ENCODE measurements at places on chromosomes 5 and 9.

DNA sequence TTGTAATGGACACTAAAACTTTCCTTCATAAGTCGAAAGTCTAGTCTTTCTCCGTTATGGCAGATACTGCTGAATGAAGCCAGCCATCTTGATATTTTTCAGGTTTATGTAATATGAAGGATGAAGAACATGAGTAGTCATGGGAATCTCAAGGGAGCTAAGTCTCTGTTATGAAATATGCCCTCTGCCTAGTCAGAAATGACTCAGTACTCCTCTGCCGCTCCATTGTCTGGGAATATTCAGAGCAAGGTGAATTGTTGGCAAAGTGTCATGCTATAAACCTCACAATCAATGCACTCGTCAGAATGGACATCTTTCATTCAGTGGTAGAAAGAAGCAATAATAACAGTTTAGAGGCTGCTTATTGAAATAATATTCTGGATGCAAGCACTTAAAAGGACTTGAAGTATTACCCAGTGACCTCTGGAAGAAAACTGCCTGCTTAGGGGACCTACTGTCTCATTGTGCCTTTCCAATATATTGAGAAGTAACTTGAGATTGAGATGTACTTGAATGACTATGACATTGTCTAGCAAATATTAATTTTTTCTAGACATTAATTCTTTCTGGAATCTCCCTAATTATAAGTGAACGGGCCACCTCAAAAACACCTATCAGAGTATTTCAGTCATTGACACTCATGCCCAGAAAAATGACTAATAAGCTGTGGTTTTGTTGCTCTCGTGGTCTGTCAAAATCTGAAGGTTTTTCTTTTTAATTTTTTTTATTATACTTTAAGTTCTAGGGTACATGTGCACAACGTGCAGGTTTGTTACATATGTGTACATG lies 1011.5 kb upstream of the ACO1 start:
- peak; percentile 11 for DNase-seq
- H3K36me3 ChIP-seq = no peaks in the 10 kb centered on the region
- no peaks in the 10 kb centered on the region for H3K27me3 ChIP-seq
- H3K4me3 ChIP-seq = no peak overlapping the region
- no peak overlapping the region for H3K27ac ChIP-seq
- no peaks in the 10 kb centered on the region for H3K4me1 ChIP-seq

DNA sequence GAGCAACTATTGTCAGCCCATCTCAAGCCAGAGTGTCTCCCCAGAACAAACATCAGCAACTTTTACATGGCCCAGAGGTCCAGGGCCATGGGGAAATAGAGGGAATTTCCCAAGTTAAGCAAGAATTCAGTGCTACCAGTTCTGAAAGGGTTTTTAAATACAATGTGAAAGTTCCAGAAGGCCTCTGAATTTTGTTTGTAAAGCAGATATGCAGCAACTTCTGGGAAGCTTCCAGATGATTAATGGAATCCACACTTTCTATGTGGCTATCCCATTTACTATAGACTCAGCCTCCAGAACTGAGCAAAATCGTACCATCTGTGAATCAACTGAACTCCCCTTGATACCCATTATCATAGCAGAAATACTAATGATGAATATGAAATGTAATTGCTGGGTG lies 93.8 kb downstream of the FEM1C start:
- H3K27me3 ChIP-seq = no peaks in the 10 kb centered on the region
- H3K4me1 ChIP-seq = peaks cover 13% of the 10 kb centered on the region
- H3K4me3 ChIP-seq = no peak overlapping the region
- no peak for DNase-seq

- no peak overlapping the region for H3K27ac ChIP-seq
- H3K36me3 ChIP-seq = no peaks in the 10 kb centered on the region
- no peak overlapping the region for H3K4me3 ChIP-seq
- H3K4me1 ChIP-seq = peaks cover 3% of the 10 kb centered on the region
- no peak for DNase-seq
These were observed 2.6 kb upstream of the EGFL7 start for GRCh38 chr9:136659861-136660784.

- no peaks in the 10 kb centered on the region for H3K36me3 ChIP-seq
- H3K4me1 ChIP-seq = no peaks in the 10 kb centered on the region
- no peak for DNase-seq
These were observed 387.8 kb downstream of the GADD45G start for GRCh38 chr9:89992326-89993198.

DNA sequence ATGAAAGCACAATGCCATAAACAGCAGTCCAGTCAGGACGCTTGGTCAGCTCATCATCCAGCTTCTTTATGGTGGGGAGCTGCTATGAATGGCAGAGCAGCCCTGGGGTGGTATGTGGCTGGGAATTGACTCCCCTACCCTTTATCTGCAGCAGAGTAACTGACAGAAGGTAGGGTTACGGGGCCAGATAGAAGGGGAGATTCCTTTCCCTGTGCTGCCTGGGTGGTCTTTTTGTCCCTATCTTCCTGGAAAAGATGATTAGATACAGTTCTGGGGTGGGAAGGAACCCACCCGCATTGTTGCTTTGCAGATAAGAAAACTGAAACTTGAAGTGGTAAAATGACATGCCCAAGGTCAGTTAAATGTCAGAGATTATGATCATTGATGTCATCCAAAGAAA lies 405.5 kb downstream of the ARHGEF28 start:
- peaks cover 33% of the 10 kb centered on the region for H3K4me1 ChIP-seq
- no peaks in the 10 kb centered on the region for H3K36me3 ChIP-seq
- no peak for DNase-seq

DNA sequence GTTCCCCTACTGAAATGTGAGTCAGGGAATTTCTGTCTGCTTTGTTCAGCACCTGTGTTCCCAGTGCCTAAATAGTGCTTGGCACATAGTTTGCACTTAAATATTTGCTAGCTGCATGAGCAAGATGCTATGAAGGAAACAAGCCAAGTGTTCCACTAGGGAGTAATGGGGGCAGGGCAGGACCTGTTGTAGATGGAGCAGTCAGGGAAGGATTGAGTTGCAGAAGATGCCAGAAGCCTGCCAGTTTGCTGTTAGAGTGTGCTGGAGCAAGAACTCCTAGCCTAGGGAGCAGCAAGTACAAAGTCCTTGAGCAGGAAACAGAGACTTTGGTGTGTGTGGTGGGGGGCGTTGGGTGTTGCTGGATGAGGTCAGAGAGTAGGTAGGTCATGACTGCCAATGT lies 87.5 kb downstream of the DAB2IP start:
- H3K36me3 ChIP-seq = no peaks in the 10 kb centered on the region
- peaks cover 5% of the 10 kb centered on the region for H3K4me1 ChIP-seq
- H3K4me3 ChIP-seq = no peak overlapping the region
- H3K27me3 ChIP-seq = no peaks in the 10 kb centered on the region
- H3K27ac ChIP-seq = no peak overlapping the region
- no peak for DNase-seq

- no peak for DNase-seq
- H3K36me3 ChIP-seq = no peaks in the 10 kb centered on the region
- H3K4me3 ChIP-seq = no peak overlapping the region
- no peaks in the 10 kb centered on the region for H3K27me3 ChIP-seq
- no peaks in the 10 kb centered on the region for H3K4me1 ChIP-seq
These were observed 39.8 kb upstream of the RASGRF2 start for GRCh38 chr5:80920333-80920732.

DNA sequence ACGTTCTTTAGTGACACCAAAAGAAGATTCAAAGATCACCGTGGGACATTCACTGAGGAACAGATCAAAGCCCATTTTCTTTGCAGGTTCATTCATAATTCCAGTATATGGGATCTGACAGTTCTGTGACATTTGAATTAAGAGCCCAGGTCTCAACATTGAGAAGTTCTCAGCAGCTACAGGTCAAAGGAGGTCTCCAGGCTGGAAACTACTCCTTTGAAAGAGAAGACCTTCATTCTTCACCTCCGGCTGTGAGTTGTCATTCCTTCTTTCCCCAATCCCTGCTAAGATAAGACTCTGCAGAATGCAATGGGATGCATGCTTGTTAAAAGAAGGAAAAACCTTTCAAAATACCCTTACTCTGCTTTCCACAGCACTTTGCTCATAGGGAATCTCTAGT lies 79.0 kb downstream of the COL23A1 start:
- no peak for DNase-seq
- no peaks in the 10 kb centered on the region for H3K4me1 ChIP-seq
- no peaks in the 10 kb centered on the region for H3K36me3 ChIP-seq
- no peak overlapping the region for H3K4me3 ChIP-seq
- H3K27me3 ChIP-seq = peaks cover 77% of the 10 kb centered on the region

- no peaks in the 10 kb centered on the region for H3K36me3 ChIP-seq
- peaks cover 15% of the 10 kb centered on the region for H3K4me1 ChIP-seq
- DNase-seq = no peak
- H3K27ac ChIP-seq = no peak overlapping the region
- no peak overlapping the region for H3K4me3 ChIP-seq
These were observed 276.9 kb downstream of the EFNA5 start for GRCh38 chr5:107393851-107394250.

DNA sequence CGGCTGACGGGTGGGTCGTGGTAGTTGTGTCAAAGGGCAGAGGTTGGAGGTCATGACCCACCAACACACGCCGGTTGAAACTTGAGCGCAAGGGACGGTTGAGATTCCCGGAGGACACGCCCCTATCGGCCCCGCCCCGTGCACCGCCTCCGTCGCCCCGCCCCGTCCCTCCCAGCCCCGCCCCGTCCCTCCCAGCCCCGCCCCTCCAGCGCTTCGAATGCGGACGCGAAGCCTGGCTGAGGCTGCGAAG lies 226 bp upstream of the RANBP17 start:
- H3K27me3 ChIP-seq = no peaks in the 10 kb centered on the region
- H3K4me3 ChIP-seq = peak overlapping the region; percentile 79
- no peak for DNase-seq
- peaks cover 6% of the 10 kb centered on the region for H3K4me1 ChIP-seq
- no peaks in the 10 kb centered on the region for H3K36me3 ChIP-seq
- H3K27ac ChIP-seq = no peak overlapping the region

DNA sequence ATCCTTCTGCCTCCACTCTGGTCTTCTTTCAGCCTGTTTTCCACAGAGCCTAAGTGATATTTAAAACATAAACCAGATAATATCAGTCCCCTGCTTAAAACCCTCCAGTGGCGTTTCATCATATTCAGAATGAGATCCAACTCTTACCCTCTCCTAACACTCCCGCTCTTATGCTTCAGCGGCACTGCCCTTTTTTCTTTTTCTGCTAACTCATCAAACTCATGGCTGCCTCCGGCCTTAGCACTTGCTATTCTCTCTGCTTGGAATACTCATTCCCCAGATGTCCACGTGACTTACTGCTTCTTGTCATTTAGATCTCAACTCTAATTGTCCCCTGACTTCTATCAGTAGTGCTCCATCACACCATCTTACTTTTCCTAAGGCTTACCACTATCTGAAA lies 73.6 kb downstream of the PIP5K1B start:
- H3K4me1 ChIP-seq = peaks cover 18% of the 10 kb centered on the region
- no peaks in the 10 kb centered on the region for H3K36me3 ChIP-seq
- DNase-seq = no peak
- H3K27ac ChIP-seq = no peak overlapping the region
- no peak overlapping the region for H3K4me3 ChIP-seq

DNA sequence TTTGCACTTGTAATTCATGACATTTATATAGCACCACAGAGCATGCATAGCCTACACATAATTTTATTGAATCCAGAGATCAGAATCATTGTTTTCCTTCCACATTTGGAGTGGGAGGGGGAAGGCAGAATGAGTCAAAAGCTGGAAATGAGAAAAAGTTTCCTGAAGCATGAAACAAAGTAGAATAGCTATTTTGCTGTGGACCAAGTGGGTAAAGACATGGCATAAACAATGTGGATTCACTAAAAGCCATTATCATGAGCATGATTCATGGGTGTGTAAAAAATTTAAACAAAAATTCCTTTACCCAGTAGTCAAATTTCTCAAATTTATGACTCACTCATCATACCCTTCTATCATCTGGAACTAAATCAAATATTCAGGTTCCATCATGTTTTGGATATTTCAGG lies 97.9 kb downstream of the YIPF5 start:
- peak overlapping the region; percentile 87 for H3K27ac ChIP-seq
- no peaks in the 10 kb centered on the region for H3K27me3 ChIP-seq
- DNase-seq = peak; percentile 84
- no peak overlapping the region for H3K4me3 ChIP-seq

GRCh38 chr9:70504834-70505233 lies 90.4 kb upstream of the KLF9 start:
- H3K27me3 ChIP-seq = peaks cover 4% of the 10 kb centered on the region
- no peaks in the 10 kb centered on the region for H3K36me3 ChIP-seq
- DNase-seq = no peak
- H3K4me3 ChIP-seq = no peak overlapping the region
- H3K27ac ChIP-seq = no peak overlapping the region

DNA sequence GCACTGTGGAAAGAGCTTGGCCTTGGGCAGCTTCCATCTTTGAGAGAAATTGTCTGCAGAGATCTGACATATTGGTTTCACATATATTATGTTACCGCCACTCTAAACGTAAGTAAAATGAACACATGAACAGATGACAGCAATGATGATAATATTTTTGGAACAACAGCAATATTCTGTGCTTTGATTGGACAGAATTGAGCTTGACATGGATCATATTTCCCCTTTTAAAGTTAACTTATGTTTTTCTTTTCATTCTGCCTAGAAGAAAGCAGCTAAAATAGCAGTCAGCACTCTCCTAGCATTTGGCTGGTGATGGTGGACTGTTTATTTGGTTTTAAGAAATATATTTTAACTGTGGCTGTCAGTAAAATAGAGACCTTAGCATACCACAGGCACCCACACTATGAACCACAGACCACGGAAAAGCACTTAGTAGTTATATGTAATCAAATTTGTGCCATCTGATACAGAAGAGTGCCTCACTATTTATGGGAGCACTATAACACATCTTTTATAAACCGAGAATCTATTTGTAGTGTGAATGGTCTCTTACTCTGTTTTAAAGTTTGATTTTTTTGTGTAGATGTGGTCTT lies 1.8 kb upstream of the CFAP95 start:
- H3K36me3 ChIP-seq = no peaks in the 10 kb centered on the region
- H3K4me3 ChIP-seq = no peak overlapping the region
- peaks cover 4% of the 10 kb centered on the region for H3K27me3 ChIP-seq
- no peaks in the 10 kb centered on the region for H3K4me1 ChIP-seq
- H3K27ac ChIP-seq = no peak overlapping the region
- no peak for DNase-seq

DNA sequence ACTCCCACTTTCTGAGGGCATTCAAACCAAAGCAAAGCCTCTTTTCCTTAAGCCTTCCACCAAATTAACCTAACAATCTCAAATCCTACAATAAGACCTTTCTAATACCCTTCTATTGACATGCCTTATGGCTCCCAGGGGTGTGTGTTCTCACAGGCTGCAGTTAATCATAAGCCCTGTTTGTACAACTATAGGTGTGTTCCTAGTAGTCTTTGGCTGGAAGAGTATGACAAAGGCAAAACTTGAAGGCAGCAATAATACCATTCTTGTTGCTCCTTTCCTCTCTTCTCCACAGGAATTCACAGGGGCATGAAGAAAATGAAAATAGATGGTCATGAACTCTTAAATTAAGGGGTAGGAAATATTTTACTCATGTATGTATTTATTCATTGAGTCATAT lies 10.9 kb upstream of the FBXO38 start:
- H3K4me3 ChIP-seq = no peak overlapping the region
- H3K27ac ChIP-seq = peak overlapping the region; percentile 38
- no peaks in the 10 kb centered on the region for H3K36me3 ChIP-seq
- DNase-seq = peak; percentile 53

GRCh38 chr5:157354800-157355199 lies 88.9 kb downstream of the CYFIP2 start:
- no peak overlapping the region for H3K4me3 ChIP-seq
- H3K4me1 ChIP-seq = no peaks in the 10 kb centered on the region

GRCh38 chr5:77486344-77486962 lies 5.7 kb downstream of the WDR41 start:
- no peak for DNase-seq
- no peak overlapping the region for H3K27ac ChIP-seq
- H3K36me3 ChIP-seq = no peaks in the 10 kb centered on the region
- H3K4me3 ChIP-seq = no peak overlapping the region
- peaks cover 6% of the 10 kb centered on the region for H3K4me1 ChIP-seq

- peak overlapping the region; percentile 40 for H3K27ac ChIP-seq
- no peak overlapping the region for H3K4me3 ChIP-seq
- no peak for DNase-seq
- peaks cover 14% of the 10 kb centered on the region for H3K4me1 ChIP-seq
These were observed 93.7 kb upstream of the IL6ST start for GRCh38 chr5:56088431-56088949.
